NCI-H460 (cell line): ENCODE measurements at places on chromosomes 16 and 17.

DNA sequence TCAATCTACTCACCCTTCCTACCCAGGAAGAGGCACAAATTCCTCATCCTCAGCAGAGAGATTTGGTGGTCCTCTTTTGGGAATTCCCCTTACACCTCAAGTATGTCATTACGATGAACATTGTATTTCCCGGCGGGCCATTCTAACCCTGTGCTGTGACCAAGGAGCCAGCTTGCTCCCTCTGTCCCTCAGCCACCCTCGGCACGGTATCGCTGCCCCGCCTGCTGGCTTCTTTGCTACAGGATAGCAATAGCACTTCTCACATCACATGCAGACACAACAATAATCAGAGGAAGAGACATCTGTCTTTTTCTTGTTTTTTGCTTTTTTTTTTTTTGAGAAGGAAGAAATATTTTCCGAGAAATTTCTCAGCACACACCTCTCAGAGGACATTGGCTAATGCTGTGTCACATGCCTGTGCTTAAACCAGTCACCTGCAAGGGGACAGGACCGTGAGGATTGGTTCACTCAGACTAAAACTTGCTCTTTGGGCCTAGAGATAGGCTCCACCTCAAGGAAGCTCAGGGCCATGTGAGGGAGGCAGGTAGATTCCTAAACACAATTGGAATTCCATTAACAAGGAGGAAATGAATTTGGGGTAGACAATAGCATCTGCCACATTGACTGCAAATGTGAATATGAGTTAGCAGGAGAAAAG lies 41.2 kb downstream of the TMC5 start:
- DNase-seq, result no peak

- DNase-seq, result no peak
Observed at GRCh38 chr17:64531955-64532371, 25.2 kb downstream of the CEP95 start.

GRCh38 chr17:10261098-10261497 lies 62.7 kb upstream of the GAS7 start:
- no peak for DNase-seq

- DNase-seq, result no peak
Observed at GRCh38 chr17:39640591-39641031, 3.7 kb downstream of the STARD3 start.

DNA sequence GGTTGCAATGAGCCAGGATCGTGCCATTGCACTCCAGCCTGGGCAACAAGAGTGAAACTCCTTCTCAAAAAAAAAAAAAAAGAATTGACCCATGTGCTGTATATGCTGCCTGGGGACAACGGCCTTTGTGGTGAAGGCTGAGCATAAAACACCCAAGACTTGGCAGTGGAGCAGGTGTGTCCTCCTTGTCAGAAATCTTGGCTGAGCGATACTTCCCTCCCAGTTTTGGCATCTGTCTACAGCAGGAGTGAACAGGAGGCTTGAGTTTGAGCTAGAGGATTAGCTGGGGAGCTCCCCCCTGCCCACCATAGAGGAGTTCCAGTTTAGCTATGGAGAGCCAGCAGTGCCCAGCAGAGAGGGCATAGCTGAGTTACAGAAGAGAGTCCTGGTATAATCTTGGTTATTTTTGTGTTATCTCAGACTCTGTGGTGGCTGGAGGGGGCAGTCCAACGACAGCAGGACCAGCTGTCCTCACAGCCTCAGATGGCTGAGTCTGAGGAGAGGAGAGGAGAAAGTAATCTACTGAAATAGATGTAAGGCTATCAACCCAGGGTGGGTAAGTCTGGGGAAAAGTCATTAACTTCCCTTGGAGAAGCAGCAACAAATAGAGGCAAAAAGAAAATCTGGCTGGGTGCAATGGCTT lies 18.4 kb downstream of the SP2 start:
- no peak for DNase-seq

DNA sequence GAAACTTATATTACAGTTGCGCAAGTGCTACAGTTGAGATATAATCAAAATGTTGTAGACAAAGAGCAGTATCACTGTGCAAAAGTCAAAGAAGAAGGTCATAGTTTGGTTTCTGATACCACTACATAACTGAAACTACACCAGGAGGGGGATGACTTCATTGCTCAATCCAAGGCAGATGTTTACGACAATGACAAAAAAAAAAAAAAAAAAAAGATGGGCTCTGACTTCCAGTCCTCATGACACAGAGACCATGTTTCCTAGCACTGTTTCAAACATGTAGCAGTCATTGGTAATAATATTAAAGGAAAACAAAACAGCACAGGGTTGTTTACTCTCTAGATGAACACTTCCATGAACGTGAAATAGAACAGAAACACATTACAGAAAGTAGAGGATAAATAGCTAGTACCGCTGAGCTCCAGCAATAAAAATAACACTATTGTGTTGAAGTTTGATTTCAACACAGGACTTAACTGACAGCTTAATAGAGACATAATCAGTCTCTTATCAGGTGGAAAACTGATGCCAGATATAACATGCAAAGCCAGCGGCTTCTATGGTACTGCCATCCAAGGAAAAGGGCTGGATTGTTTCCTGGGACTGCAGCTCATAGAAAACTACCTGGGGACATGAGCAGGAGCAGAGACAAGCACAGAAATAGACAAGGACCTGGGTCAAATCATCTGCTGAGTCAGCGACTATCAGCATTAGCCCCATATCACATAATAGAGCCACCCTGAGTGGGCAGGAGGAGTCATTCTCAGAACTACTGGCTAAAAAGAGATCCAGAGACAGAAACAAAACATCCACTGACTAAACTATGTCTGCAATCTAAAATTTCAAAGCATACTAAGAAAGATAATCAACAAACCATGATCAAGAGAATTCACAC lies 463.6 kb upstream of the SOX9 start:
- DNase-seq, result no peak
